ENCODE measurements at places on chromosomes 6 and 20.
A peak's percentile ranks its signal among the peaks of the same experiment; 100 is the strongest.

DNA sequence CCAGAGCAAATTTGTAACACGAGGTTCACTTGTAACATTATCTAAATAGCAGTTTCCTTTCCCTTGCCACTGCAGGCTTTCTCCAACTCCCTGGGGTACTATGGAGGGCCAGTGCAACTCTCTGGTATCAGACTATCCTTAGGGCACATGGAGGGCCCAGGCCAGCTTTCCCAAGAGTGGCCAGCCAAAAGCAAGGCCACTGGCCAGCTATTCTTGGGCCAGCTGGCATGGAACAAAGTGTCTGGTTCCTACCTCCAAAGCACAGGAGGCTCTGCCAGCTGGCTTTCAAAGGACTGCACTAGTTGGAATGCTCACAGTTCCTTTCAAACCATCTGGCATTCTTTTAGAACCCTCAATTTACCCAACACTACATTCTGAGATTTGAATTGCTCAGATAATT is 8.7 kb downstream of the RNF24 start:
- peak; percentile 85 for DNase-seq

GRCh38 chr6:41343641-41344187 is 8.3 kb downstream of the NCR2 start:
- DNase-seq, result no peak

GRCh38 chr6:57423468-57423867 is 106.0 kb downstream of the PRIM2 start:
- DNase-seq, result no peak

- DNase-seq, result no peak
Measured at GRCh38 chr6:138431256-138432062, 27.4 kb downstream of the HEBP2 start.

GRCh38 chr6:17490724-17491123 is 97.3 kb downstream of the CAP2 start:
- DNase-seq, result no peak

- no peak for DNase-seq
Measured at GRCh38 chr6:37176268-37177076, 6.5 kb downstream of the PIM1 start.

- no peak for DNase-seq
Measured at GRCh38 chr6:154157082-154157481, 118.0 kb downstream of the OPRM1 start.

- peak; percentile 59 for DNase-seq
Measured at GRCh38 chr6:73455865-73456629, 4.0 kb upstream of the CGAS start.

DNA sequence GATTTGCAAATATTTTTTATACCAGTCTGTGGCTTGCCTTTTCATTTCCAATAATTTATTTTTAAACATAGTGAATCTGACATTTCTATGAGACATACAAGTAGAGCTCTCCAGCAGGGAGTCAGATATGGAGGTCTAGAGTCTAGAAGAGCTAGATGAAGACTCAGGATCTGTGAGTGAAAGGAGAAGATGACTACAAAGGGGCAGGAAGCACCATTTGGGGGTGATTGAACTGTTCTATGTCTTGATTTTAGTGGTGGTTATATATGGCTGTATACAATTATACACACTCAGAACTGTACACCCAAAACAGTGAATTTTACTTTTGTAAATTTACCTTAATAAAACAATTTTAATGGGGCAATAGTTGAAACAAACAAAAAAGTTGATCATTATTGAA is 127.9 kb upstream of the BACH2 start:
- DNase-seq, result no peak

DNA sequence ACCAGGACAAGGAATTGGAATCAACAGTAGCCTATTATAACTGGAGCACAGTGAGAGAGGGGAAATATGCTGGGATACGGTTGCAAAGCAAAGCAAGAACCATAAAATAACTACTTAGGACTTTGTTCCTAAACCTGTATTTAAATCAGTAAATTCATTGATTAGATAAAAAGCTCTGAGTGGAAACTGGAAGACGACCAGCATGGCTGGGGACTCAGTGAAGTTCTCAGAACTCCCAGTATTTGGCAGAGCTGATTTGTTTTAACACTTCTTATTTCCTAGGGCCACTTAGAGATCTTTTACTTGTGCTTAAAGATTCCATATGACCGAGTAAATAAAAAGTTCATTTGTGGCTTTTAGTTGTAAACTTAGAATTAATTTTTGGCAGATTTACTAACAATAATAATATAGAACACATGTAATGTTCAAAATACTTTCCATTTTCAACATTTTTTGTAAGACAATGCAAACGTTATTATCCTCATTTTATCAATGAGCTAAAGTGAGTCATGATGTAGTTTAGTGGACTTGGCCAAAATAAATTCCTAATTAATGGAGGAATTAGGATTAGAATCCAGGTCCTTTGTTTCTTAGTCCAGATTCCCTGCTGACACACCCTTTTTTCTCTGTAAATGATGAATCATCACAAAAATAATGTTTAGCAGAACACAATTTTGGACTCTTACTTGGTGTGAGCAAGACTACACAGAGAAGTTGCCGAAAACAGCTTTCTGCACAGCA is 392.9 kb downstream of the GJA1 start:
- DNase-seq, result peak; percentile 94

DNA sequence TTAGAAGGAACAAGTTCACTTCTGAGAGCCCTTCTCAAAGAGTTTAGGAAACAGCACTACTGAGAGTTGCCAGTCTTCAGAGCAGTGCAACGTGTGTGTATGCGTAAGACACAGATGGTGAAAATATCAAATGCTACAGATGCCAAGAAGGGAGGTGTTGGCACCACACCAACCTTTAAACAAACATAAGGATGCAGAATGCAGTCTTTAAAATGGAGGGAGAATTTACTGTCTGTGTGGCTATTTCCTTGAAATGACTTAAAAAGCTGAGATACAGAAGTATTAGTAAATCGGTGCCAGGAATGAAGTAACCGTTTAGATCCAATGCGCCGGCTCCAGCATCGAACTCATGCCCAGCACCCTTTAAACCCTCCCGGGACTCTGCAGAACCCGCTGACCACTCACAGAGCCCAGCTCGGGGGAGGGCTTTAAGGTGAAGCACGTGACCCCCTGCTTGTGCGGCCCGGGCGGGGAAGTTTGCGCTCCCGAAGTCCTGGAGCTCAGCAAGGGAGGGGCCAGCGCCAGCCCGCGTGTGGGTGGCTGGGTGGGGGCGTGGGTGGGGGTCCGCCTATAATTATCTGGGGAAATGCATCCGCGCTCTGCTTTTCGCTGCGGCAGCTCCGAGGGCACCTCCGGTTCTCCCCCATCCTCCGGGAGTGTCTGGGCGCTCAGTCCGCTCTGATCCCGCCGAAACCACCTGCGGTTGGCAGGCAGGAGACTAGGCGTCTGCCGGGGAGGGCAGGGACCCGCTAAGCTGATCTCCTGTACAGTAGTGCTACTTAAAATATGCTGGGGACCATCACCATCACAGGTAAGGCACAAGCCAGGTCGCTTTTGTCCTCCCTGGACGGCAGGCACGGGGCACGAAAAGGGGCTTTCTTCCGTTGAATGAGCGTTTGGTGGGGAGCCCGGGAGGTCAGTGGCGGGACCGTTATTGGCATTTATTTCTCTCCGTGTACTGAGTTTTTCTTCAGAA is 66.0 kb downstream of the ZBTB2 start:
- peak; percentile 85 for DNase-seq

All from fibroblast of the aortic adventitia (primary cell).